ENCODE measurements at places on chromosomes 1 and 21.

GRCh38 chr1:190479516-190479915 lies 1.9 kb upstream of the BRINP3 start:
- DNase-seq = peak; percentile 50

DNA sequence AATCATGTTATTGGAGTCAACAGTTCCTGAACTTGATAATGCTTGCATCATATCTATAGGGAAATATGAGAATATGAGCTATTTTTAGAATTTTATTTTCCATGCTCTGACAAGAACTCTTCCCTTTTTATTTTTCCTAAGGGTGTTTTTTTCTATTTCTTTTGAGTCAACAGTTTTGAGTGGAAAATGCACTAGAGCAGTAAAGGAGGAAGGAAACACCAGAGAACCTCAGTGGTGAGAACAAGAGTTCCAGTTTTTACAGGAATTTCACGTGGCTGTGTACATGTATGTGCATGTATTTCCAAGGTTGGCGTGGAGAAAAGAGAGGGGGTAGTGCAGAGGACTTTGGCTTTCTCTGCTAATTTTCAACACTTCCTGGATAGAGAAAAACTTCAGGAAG lies 63.6 kb upstream of the TNFSF18 start:
- DNase-seq = no peak

DNA sequence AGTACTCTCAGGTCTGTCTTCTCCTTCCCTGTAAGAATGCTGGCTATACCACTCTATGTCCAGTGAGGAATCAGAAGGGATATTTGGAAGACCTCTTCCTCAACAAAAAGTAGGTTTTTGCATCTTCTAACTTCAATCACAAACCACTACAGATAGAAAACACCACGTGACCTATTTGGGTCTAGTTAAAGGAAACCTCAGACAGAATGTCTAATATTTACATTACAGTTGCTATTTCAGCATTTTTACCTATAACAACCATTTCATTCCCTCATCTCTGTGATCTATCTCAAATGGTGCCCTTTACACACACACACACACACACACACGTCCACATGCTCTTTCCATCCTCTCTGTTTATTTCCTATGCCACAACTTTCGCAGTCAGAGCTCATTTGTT lies 7.9 kb upstream of the ADORA3 start:
- no peak for DNase-seq

DNA sequence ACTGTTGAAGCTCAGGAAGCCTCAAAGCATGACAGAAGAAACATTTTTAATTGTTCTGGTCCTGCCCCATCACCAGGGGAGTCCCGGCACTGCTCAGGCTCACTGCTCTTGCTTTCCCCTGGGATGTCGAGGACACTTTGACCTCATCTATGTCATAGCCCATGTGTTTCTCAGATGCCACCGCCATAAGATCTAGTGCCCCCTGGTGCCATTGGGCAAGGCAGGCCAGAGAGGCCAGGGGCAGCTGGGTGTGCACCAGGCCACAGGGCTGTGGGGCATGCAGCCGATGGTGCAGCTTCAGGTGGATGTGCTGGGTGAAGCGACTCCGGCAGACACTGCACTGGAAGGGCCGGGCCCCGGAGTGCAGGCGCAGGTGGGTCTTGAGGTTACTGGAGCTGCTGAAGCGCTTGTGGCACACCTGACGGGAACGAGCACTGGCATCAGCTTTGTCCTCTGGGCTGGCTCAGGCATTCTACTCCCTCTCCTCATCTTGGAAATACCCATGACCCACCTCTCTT lies 7.7 kb upstream of the CRYBG2 start:
- DNase-seq = no peak

DNA sequence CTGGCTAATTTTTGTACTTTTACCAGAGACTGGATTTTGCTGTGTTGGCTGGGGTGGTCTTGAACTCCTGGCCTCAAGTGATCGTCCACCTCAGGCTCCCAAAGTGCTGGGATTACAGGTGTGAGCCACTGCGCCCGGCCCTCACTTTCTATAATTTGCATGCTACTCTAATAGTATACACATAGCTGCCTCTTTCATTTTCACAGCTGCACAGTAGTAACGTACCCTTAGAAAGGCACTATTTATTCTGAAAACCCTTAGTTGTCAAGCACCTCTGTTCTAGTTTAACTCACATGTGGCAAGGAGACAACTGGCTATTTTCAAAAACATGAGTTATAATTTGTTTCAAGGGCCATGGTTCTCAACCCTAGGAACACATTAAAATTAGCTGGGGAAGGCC lies 17.2 kb downstream of the TPM3 start:
- DNase-seq = no peak

DNA sequence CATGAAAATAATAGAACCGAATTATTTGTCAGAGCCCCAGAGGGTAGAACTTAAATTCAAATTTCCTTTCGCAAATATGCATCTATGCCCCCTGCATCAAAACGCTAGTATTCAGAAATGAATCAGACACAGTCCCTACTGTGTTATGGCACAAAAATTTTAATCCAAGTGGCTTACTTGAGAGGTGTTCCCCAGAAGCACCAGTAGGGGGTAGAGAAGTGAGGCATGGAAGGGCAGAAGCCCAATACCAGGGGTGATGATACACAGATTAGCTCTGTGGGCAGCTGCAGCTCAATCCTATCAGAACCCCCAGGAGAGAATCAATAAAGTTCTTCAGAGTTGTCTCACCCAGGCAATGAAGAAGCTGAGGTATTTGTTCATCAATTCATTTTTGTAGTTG lies 342.2 kb downstream of the OMA1 start:
- DNase-seq = no peak

GRCh38 chr1:186974774-186975181 lies 146.0 kb downstream of the PLA2G4A start:
- no peak for DNase-seq

GRCh38 chr21:32966120-32966519 lies 59.6 kb upstream of the OLIG2 start:
- no peak for DNase-seq

GRCh38 chr1:170209125-170209524 lies 63.4 kb downstream of the NTMT2 start:
- DNase-seq = no peak

- no peak for DNase-seq
These were observed 2.7 kb downstream of the RAB29 start for GRCh38 chr1:205772607-205773032.

- no peak for DNase-seq
These were observed 201.5 kb downstream of the HS2ST1 start for GRCh38 chr1:87115891-87116290.

DNA sequence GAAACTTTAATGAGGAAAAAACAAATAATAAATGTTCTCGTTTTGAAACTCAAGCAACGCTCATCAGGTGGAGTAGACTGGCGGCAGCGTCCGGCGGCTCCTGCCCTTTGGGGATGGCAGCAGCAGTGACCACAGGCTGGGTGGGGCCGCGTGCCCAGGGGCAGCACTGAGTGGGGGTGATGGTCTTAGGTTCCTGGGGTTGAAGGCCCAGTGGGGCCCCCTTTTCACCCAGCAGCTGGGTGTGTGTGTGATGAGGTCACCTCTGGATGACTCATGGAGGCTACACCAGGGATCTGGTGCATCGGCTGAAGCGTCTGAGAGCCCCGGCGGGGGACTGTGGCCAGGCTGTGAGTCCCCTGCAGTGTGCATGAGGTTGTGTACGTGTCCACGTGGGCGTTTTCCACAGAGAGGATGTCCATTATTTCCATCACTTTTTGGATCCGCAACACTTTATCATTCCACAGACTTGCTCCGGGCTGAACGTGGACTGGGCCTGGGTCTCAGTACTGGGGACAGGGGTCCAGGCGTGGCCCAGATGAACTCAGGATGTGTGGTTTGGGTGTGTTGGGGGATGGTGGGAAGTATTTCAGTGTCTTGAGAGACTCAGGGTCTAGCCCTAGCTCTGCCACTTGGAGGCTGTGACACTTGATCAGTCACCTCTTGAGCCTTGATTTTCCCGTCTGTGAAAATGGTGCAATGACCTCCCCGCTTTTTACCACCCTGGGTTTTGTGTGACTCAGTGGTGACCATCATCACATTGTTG lies 25.6 kb downstream of the LDLRAP1 start:
- no peak for DNase-seq

DNA sequence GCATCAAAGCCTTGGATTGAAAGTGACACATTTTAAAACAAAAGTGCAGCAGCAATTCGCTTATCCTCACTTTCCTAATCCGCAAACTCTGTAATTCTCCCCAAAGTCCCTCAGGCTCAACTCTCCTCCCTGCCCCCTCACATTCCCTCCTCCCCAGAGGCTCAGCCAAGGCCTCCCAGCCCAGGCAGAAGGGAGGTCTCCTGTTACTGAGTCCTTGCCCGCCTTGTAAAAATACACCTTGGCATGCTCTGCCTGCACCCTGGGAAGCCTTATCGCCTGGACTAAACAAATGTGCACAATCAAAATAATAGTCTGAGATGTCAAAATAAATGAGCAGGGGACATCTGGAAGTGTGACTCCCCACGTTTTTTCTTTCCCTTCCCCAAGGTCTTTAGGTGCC lies 109.7 kb downstream of the PLXNA2 start:
- peak; percentile 33 for DNase-seq

- no peak for DNase-seq
These were observed 69.9 kb upstream of the ADAMTS5 start for GRCh38 chr21:27036736-27037301.

DNA sequence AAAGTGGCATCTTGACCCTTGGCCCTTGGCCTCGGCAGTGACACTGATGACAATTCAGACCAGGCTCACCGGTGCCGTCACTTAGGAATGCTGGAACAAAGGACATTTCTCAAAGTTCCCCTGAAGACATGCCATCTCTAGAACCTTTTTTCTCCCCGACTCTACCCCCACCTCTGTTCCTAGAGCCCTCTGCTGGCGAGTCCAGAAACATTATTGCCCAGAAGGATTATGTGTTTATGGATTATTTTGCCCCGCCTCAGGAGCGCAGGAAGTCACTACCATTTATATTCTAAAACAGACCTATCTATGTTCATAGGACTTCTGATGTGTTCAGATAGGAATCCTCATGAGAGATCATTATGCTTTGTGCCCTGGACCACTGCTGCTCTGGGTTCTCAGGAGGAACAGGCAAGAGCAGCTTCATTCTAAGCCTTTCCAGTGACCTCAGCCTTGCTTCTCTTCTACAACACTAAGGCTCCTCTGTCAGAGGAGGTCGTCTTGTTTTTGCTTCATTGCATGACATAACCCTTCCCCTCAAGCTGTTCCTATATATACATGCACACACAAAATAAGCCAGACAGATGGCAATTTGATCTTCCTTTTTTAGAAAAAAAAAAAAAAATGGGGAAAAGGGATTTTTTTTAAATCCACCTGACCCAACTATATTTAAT lies 12.4 kb upstream of the SHISA4 start:
- DNase-seq = no peak

GRCh38 chr1:3459940-3460671 lies 5.6 kb downstream of the ARHGEF16 start:
- no peak for DNase-seq

GRCh38 chr1:152884966-152885624 lies 7.0 kb downstream of the SMCP start:
- DNase-seq = no peak
